PC-9 (cell line): ENCODE measurements at places on chromosomes 6 and 20.

DNA sequence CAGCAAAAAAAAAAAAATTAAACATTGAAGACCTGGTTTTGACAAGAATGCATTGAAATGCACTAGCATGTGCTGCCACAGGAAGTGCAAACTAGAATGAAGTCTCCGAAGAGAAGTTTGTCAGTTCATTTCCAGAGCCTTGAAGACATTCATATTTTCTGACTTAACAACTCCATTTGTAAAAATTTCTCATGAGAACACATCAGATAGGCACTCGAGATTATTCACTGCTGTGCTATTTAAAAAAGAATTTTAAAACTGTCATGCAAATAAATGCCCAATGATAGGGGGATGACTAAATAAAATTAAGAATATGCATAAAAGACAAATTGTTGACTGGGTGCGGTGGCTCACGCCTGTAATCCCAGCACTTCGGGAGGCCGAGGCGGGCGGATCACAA, 394.6 kb upstream of the JARID2 start:
- no peak for DNase-seq

DNA sequence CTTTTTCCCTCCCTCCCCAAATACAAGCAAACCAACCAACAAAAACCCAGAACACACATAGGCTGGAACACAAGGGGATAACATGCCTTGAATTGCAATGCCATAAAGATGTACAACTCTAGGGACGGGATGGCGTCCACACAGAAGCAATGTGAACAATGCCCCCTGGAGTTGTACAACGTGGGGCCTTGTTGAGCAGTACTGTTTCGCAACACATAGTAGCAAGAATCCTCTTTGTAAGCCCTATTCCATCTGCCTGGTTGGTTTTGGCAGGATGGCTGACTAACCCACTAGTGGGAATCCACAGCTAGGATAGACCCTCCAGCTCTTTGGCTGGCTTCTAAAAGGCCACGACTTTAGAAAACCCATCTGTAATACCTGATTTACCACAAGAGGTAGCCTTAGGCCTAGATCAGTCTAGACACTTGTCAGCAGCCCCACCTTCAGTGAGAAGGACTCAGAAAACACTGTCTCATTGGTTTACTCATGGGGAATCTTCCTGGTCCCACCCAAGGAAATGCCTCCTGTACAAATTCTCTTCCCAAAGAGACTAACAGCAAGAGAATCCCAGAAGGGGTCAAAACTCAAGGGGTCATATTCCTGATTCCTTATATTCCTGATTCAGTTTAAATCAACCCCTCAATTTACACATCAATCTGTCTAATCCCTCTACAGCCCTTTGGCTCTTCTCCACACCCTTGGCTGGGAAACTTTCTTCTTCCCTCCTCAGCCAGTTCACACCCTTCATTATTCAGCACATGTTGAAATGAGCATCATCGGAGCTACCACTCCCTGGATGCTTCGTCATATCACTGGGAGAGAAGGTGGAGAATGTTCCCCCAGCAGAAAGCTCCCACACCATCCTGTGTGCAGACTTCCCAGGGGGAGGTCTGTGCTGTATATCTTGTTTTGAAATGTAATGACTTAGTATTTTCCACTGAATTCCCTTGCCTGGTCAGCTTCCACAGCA, 622.4 kb upstream of the FLRT3 start:
- DNase-seq, result no peak

GRCh38 chr6:145112711-145113148, 622.6 kb downstream of the EPM2A start:
- no peak for DNase-seq

GRCh38 chr6:42963855-42964605, 3.5 kb downstream of the GNMT start:
- DNase-seq, result peak; percentile 25

DNA sequence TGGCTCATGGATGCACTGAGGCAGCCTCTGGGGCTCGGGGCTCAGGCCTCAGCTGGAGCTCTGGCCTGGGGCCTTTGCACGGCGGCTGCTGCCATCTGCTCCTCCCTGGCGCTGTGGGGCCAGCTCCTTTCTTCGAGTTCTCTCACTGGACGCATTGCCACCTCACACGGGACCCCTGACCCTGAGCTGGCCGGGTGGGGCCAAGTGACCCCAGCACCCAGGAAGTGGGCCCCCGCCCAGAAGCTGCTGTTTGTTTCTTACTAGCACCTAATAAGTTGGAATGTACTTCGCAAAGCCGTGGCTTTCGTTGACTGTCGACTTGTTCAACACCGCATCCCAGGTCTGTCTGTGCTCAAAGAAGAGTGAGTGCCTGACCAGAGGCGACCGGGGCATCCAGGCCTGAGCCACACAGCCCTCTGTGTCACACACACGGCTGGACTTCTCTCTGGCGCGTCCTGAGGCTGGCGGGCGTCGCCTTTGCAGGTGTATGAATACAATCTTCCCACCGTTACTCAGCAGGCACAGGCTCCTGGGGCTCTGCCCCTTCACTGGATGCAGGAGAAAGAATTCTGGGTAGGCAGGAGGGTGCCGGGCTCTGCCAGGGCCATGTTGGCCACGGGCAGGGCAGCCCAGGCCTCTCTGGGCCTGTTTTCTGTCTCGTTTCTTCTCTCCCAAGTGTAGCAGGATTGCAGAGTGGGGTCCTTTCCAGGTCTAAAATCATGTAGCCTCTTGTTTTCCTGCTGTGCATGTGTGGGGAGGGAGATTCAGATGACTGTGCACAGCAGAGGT, 112.9 kb downstream of the DLL1 start:
- DNase-seq, result no peak
